Ascending aorta (tissue), 2 donors: ENCODE measurements at places on chromosomes 16 and 17. TPM values are rescaled to one million over a fixed set of nuclear protein-coding genes. Genes with fewer than 3 reads are reported as not detected.

The NUFIP2 gene
- 11.0 TPM for total RNA-seq

DNA sequence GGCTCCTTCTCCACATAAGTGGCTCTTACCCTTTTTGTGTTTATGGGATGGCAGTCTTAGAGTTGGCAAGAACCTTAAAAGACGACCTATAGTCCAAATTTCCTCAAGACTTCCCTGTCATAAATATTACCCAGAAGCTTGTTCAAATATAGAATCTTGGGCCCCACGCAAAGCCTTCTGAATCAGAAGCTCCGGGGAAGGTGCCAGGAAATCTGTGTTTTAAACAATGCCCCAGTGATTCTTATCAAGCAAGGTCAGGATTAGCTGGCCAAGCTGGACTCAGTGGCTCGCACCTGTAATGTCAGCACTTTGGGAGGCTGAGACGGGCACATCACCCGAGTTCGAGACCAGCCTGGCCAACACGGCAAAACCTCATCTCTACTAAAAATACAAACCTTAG, 85.7 kb downstream of the TIMM22 start:
- peaks cover 74% of the 10 kb centered on the region for H3K36me3 ChIP-seq
- peaks cover 5% of the 10 kb centered on the region for H3K4me1 ChIP-seq
- no peak overlapping the region for H3K27ac ChIP-seq
- H3K27me3 ChIP-seq = no peaks in the 10 kb centered on the region
- no peak for DNase-seq

The DRC7 gene
- total RNA-seq = not detected

The KRT12 gene
- total RNA-seq = not detected

The NLGN2 gene
- 34.3 TPM for total RNA-seq
